CD4-positive, alpha-beta T cell treated with Interleukin-15 for 4 hours (primary cell): ENCODE measurements at places on chromosomes 13 and 19.

DNA sequence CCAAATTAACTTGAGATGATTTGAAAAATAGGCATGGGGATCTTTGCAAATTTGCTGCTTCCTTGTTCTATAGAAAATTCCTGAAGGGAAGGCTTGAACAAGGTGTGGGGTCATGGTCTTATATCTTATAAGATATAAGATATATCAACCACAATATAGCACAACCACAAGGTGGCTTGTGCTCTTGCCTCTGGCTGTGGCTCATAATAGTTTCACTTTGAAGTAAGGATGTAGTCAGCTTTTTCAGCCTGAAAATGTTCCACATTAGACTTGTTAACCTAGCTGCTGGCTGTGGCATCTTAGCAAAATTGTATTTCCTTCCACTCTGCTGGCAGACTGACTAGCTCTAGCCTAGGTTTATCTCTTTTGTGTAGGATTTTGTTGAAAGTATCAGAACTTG lies 169.7 kb downstream of the KLF5 start:
- peak; percentile 10 for DNase-seq

DNA sequence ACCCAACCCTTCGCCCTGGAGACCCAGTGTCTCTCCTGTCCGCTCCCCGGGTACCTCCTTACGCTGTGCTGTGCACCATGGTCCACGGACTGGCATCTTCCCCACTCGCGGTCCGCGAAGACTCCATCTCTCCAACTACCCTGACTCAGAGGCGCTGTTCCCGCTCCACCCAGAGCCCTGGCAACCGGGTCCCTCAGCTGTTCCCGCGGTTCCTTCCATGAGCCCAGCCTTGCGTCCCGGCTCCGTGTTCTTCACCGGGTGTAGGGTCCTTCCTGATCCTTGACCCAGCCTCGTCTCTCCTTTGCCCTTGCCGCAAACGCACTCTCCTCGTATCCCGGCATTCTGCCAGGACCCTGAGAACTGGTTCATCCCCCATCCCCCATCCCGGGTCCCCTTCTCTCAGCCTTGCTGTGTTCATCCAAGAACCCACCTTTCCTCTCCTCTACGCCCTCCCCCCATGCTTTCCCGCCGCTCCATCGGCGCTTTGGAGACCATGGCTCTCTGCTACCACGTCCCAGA lies 664 bp downstream of the ICAM5 start:
- DNase-seq: no peak

- no peak for DNase-seq
These were observed 29.0 kb downstream of the ARID3A start for GRCh38 chr19:954672-955494.

GRCh38 chr13:106528718-106529414 lies 6.6 kb downstream of the EFNB2 start:
- DNase-seq: no peak

- DNase-seq: peak; percentile 72
These were observed 4.4 kb upstream of the KCNN4 start for GRCh38 chr19:43784981-43785808.

- DNase-seq: no peak
These were observed 53.8 kb upstream of the LATS2 start for GRCh38 chr13:21115231-21115630.
